ENCODE measurements at places on chromosomes 16 and 17. TPM values are rescaled to one million over a fixed set of nuclear protein-coding genes. Genes with fewer than 3 reads are reported as not detected.

GRCh38 chr17:74780443-74781238 lies 4.5 kb upstream of the NAT9 start:
- no peak for DNase-seq

- DNase-seq, result no peak
These were observed 16.4 kb downstream of the USP36 start for GRCh38 chr17:78824240-78824639.

The TACO1 gene
- total RNA-seq, result 12.4 TPM

The UNC45B gene
- total RNA-seq, result not detected

The EMP2 gene
- total RNA-seq, result 69.2 TPM

DNA sequence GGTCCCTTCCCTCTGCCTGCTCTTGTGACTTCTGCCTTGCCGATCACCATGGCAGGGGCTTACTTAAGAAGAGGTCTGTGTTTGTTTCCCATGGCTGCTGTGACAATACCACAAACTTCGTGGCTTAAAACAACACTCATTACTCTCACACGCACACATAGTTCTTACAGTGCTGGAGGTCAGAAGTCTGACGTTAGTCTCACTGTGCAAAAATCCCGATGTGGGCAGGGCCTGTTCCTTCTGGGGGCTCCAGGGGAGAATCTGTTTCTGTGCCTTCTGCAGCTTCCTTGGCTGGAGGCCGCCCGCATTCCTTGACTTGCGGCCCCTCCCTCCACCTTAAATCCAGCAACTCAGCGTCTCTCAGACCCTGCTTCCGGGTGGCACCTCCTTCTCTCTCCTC lies 249.2 kb upstream of the GSE1 start:
- no peak for DNase-seq

The ANKRD40CL gene
- not detected for total RNA-seq

GRCh38 chr16:50193594-50193993 lies 40.5 kb downstream of the TENT4B start:
- DNase-seq, result no peak

- no peak for DNase-seq
These were observed 25.3 kb downstream of the PRSS54 start for GRCh38 chr16:58269526-58269925.

The ENPP7 gene
- not detected for total RNA-seq

The HOXB2 gene
- total RNA-seq, result 13.6 TPM

The ST3GAL2 gene
- total RNA-seq, result 13.4 TPM

DNA sequence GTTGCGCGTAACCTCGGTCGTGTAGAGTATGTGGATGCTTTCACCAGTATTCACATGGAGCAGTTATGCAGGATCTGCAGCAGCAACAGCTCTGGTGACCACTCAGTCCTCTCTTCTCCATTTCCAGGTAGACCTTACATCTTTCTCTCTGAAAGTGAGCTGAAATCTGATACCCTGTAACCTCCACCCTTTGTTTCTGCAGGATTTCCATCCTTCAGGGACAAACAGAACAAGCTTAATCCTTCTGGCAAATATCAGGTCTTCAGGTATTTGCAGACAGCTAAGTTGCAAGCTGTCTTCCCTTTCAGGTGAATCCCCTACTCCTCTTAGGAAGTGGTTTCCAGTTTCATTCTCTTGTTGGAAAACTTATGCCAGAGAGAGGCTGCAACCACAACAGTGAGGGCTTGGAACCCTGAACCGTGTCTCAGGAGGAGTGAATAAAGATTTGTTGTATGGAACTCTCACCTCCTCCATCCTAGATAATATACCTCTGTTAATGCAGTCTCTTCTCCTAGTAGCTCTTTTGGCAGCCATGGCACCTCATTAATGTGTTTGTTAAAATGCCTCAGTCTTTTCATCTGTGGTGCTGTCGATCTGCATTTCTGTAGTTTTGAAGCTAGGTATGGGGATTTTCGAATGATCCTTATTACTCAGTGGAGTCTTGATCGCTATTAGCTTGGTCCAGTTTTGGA lies 172.5 kb downstream of the PRKCA start:
- no peak for DNase-seq

DNA sequence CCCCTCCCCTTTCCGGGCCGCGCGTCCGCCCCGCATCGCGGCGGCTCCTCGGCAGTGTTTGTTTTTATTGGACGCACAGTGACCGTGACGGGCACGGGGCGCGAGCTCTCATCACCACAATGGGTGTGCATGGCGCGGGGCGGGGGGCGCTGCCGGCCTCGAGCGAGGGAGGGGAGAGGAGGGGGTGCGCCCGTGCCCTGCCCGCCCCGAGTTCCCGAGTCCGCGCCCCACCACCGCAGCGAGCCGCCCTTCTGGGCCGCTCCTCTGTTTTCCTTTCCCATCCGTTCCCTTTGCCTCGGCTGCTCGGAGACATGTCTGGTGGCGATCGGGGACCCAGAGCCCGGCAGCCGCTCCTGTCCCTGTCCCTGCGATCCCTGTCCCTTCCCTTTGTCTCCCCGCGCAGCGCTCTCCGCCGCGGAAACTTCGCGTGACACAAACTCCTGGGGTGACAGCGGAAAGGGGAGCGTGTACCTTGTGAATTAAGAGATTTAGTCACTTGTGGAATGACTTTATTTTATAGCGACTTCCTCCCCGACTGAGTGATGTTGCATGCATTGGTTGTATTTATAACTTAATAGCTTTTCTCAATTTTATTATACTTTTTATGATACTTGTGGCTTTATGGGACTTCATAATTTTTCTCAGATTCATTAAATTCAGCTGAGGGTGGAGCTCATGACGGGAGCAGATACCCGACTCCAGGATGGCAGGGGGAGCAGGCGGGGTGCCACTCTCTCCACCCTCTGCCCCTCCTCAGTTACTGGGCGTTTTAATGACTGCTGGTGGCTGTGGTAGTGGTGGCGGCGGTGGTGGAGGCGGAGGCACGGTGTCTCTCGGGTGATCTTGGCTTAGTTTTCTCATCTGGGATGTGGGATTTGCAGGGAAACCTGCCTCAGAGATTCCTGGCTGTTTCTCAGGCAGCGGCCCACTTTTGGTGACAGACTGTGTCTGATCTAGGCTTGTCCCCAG lies 40.8 kb downstream of the MRM1 start:
- DNase-seq, result no peak

DNA sequence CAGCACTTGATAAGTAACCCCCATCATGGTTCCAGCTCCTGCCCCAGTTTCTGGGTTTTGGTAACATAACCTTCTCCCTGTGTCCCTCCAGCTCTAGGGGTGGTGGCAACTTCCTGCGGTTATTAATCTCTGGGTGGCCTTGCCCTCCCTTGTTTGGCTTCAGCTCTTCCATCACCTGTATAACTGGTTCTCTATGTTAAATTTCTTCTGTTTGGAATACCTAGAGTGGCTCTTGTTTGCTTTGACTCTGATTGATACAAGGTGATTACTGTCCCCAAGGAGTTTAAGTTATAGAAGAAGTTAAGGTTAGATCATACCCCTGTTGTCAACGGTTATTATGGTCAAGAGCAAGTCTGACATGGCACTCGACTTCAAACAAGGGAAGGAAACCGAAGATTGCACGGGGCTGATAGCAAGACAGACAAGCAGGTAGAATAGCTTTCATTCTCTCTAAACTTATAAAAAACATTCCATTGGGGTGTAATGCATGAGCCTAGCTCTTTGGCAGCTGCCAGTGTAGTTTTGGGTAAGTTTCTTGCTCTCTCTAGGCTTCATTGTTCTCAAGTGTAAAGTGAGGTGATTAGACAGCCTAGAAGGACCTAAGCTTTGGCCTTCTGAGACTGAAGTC lies 11.0 kb upstream of the CCR7 start:
- DNase-seq, result no peak

DNA sequence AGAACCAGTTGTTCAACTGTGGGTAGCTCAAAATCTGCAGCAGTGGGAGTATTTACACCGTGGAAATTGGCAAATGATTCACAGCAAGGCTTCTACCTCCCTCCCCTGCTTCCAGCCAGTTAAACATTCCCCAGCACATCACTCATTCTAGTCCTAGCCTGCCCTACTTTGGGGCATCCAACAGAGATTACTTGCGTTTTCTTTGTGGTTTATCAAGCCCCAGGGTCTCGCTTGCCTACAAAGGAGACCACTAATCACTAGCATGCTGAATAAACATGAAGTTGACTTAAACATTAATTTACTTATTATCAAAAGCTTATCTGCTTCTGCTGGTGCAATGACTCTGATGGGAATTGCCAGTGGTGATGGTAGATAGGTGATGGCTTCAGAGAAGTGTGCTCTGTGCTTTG lies 94.5 kb downstream of the MARF1 start:
- no peak for DNase-seq

- DNase-seq, result no peak
These were observed 35.4 kb downstream of the WSB1 start for GRCh38 chr17:27329146-27329805.

GRCh38 chr17:32528825-32529224 lies 42.0 kb downstream of the CDK5R1 start:
- no peak for DNase-seq

- no peak for DNase-seq
These were observed 95.4 kb upstream of the TNRC6C start for GRCh38 chr17:77862890-77863813.

DNA sequence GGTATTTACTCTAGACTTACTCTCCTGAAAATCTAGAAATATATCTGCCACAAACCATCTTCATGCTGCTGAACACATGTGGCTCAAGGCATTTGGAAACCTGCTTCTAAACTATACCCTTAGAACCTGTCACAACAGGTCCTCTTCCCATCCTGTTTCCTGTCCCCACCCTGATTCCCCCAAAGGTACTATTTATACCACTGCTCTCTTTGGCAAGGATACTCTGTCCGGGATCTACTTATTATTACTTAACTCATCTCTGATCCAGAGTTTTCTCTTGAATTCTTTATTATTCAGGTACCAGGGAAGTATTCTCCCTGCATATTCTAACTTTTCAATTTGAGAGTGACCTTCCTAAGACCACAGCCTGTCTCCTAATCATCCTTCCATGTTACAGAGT lies 33.4 kb downstream of the TRAF4 start:
- DNase-seq, result no peak

The CLEC18B gene
- total RNA-seq, result not detected

The IRX3 gene
- 127 TPM for total RNA-seq

DNA sequence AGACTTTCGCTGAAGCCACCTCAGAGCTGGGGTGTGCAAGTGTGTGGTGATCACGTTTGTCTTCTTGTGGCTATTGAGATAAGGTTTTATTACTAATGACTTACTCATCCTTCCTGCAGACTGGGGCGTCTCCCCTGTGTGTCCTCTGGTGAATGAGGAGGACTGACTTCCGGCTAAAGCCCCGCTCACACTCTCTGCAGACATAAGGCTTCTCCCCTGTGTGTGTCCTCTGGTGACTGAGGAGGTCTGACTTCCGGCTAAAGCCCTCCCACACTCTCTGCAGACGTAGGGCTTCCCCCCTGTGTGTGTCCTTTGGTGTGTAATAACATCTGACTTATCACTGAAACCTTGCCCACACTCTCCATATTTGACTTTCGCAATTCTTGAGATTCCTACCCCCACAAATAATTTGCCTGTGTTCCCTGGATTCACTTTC lies 19.4 kb downstream of the PRDM7 start:
- no peak for DNase-seq

DNA sequence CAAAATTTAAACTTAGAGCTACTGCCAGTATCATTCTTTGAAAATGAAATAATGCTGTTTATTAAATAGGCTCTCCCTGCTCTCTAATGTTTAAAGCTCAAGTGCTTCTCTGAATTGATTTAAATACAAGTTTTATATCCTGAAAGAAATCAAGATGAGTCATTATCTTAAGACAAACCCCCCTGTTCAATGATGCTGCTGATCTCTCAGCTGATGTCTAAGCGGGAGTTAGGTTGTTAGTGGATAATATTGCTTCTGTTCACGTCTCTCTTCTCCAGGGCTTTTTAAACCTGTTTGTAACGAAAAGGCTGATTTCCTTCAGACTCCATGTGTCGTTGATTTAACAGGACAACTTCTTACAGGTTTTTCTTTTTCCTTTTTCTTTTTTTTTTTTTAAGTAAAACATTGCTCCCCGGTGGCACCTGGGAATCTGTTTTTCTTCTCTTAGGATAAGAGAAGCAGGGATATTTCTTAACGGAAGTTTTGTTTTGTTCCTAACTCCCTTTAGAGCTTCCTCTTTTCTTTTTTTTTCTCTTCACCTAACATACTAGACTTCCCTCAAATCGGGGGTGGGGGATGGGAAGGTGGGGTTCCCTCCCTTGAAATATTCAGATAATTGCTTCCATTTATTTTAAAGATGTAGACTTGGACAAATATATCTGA lies 807 bp upstream of the LYRM9 start:
- DNase-seq, result no peak

The SLC52A1 gene
- 0.32 TPM for total RNA-seq

DNA sequence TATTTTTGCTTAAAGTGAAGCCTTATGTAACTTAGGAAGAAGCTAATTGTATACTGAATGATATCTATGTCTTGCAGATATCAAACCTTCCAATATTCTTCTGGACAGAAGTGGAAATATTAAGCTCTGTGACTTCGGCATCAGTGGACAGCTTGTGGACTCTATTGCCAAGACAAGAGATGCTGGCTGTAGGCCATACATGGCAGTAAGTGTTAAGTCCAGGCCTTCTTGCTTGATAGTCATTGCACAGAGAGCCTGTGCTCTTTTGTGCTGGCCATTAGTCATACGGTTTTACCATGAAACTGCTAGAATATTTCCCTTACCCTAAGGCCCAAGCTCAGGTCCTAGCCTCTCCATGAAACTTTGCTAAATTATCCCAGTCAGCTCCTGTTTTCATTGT lies 92.5 kb downstream of the MAP2K4 start:
- DNase-seq, result no peak

GRCh38 chr17:78716814-78717393 lies 65.2 kb downstream of the CYTH1 start:
- peak; percentile 69 for DNase-seq

The PIPOX gene
- 1.3 TPM for total RNA-seq

DNA sequence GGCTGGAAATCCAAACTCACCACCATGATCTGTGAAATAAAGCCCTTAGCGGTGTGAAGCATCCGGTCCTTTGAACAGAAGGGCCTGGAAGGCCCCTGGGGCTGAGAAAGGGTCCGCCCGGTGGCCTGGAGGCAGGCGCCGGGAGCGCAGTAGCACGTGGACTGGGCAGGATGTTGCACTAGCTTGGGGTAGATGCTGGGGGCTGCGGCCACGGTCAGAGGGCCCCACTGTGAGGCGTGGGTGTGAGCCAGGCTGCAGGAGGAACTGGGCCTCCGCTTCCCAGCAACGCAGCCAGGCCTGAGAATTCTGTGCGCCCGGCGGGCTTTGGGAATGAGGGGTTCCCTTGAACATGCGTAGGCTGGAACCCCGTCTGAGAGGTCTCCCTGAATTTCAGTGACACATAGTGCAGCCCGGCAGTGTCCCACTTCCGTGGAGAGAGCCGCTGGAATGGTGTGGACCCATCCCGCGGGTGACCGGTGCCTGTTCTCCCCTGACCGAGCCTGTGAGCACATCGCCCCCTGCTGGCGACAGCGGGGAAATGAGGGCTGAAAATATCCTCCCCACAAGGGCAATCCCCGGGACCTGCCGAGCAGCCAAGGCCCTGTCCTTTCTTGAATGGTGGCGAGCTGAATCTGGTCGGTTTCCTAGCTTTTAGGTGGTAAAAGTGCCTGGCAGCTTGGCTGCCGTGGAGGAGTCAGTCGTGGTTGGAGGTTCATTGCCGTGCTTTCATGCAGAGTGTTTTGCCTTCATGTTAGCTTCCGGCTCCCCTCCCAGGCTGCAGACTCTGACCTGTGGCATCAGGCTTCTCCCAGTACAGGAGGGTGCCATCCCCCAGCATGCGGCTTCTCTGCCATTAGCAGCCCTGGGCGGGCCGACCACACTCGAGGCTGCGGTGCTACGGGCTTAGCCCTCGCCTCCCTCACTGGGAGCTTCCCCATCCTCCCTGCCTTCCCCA lies 43.8 kb downstream of the DNAJA2 start:
- peak; percentile 39 for DNase-seq

Data from breast epithelium (tissue), 4 donors.